ENCODE measurements at places on chromosomes 1 and 21. TPM values are rescaled to one million over a fixed set of nuclear protein-coding genes. Genes with fewer than 3 reads are reported as not detected.

GRCh38 chr1:11053758-11054137 is 6.1 kb downstream of the SRM start:
- peak; percentile 34 for DNase-seq

- no peak for DNase-seq
Measured at GRCh38 chr1:97826820-97827219, 94.0 kb downstream of the DPYD start.

KRTAP19-2 gene
- total RNA-seq: not detected

KRTAP19-1 gene
- total RNA-seq: not detected

Data from HT-29 (cell line).